ENCODE measurements at places on chromosomes 2 and 18.

GRCh38 chr2:176854878-176855277 lies 357.7 kb upstream of the HNRNPA3 start:
- no peak for DNase-seq

DNA sequence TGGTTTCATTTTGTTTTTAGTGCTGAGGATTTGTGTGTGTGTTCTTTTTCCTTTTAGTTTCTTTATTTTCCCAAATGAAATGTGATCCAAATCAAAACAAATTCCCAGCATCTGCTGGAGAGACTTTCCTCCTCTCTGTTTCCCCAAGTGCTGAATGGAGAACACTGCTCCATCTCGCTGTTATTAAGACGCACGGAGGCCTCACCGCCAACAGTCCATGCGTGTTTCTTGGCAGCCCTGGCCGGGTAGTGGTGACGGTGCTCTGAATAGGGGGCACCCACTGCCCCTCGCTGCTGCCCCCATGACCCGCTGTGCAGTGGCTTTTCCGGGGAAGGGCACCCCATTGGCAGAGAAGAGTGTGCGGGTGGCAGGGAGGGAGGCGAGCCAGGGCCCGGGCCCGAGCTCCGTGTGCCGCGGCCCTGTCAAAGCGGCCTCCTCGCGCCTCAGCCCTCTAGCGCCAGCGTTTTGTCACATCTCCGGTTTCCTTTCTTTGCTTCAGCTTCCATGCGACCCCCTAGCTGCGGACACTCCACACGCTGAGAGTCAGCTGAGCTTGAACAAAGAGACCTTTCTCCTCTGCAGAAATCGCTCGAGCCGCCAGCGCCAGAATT lies 473.7 kb upstream of the SALL3 start:
- no peak for DNase-seq

- no peak for DNase-seq
Measured at GRCh38 chr18:25144820-25145219, 207.1 kb downstream of the ZNF521 start.

- no peak for DNase-seq
Measured at GRCh38 chr2:219637842-219638185, 10.4 kb downstream of the SLC4A3 start.

GRCh38 chr2:226995625-226996041 lies 159.8 kb downstream of the RHBDD1 start:
- no peak for DNase-seq

- no peak for DNase-seq
Measured at GRCh38 chr18:63119647-63120046, 199.9 kb downstream of the BCL2 start.

GRCh38 chr2:181977661-181978350 lies 7.8 kb upstream of the PPP1R1C start:
- DNase-seq: no peak

DNA sequence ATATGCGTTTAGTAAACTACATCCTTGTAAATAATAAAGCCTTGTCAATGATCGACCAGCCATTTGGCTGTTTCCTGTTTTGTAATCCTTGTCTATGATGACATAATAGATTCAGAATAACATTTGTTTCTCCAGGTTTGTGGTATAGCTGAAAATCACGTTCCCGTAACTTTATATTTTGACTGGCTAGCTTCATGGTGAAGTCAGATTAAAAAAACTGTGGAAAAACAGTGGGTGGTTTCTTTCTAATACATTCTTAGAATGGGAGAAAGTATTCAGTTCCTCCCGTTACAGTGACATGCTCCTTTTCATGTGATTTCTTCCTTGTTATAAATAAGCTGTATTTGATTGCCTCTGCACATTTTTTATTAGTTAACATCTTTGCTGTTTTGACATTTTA lies 366.9 kb downstream of the NYAP2 start:
- no peak for DNase-seq

GRCh38 chr2:233479616-233480489 lies 86.7 kb downstream of the USP40 start:
- DNase-seq: no peak

DNA sequence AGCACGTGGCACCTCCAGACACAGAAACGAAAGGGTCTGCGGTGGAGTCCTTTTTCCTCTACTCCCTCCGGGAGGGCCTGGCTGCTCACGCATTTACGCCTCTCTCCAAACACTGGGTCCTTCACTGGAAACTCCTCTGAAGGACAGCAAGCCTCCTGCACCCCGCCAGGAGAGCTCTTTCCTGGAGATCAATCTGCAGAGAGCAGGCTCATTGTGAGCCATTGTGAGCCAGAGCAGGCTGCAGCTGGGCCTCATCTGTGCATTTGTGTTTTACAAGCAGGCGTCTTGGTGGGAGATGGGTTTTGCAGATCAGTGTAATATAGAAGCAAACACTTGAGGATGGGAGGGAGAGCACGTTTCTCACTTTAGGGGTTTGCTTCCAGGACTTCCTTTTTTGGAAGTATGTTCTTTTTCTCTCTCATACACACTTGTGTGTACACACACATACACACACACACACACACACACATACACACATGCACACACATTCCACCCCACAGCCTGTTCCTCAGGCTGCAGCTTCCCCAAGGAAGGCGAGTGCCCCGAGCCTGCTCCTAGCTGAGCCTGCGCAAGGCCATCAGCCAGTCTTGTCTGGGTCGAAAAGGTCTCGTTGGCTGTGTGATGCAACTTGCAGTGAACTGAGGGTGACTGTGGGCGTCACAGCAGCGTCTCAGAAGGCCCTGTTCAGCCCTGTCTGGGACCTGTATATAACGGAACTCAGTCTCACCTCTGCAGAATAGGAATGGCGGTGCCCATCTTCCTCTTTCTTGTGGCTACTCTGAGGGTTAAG lies 163.5 kb downstream of the GLI2 start:
- no peak for DNase-seq

- no peak for DNase-seq
Measured at GRCh38 chr2:61255580-61256437, 93.8 kb downstream of the C2orf74 start.

DNA sequence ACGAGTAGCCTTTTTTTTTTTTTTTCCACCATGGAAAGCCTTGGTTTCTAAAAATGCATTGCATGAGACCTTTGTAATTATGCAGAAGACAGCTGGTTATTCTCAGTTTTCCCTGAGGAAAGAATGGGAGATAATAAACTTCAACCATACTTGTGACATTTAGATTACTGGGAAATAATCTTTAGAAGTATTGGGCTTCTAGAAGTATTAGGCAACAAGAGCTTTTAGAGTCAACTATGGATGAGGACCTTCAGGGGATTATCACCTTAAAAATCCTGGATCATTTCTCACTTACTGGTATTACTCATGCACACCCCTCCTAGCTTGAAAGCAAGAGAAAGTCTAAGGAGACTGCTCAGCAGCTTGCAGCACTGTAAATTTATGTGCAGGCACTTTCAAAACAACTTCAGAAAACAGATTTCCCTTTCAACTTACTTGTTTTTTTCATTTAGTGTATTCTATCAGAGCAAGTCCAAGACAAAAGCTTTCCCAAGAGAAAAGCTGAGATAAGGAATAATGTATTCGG lies 175.9 kb downstream of the NRXN1 start:
- DNase-seq: no peak

DNA sequence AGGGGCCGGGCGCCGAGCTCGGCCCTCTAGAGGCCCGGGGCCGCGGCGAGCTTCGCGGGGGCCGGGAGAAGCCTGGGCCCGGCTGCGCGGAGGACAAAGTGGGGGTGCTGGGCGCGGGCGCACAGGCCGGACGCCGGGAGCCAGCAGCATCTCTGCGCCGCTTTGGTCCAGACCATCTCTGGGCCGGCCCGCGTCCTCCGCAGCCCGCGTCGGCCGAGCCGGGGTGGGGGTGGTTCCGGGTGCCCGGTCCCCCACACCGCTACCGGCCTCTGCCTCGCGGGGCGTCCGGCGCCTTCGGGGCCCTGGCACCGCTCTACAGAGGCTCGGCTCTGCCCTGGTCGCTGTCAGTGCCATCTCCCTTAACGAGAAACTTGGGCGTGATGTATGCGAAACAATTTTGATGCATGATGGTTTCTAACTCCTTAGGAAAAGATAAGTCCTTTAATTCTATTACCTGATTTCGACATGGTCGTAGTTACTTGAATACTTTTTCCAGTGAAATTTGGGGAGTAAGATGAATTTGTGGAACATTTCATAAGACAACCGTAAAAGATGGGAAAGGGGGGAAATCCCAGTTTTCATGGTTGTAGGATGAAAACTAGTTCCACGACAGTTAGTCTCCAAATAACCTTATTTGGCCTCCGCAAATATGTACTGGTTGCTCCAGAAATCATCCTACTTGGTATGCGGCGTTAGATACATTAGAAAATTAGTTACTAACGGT lies 562 bp downstream of the TWSG1 start:
- peak; percentile 17 for DNase-seq

DNA sequence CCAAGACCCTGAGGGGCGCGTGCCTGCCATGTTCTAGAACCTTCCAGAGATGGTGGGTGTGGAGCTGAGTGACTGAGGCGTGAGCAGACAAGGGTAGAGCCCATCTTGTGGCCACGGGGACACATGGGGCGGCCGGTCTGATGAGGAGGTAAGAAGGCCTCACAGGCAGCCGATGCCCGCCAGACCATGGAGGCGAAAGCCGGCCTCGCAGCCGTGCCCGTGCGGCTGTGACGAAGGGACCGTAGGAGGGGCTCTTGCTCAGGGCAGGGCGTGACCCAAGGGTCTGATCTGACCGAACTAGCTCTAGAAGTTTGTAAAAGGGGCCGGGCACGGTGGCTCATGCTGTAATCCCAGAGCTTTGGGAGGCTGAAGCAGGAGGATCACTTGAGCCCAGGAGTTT lies 19.6 kb downstream of the D2HGDH start:
- DNase-seq: no peak

DNA sequence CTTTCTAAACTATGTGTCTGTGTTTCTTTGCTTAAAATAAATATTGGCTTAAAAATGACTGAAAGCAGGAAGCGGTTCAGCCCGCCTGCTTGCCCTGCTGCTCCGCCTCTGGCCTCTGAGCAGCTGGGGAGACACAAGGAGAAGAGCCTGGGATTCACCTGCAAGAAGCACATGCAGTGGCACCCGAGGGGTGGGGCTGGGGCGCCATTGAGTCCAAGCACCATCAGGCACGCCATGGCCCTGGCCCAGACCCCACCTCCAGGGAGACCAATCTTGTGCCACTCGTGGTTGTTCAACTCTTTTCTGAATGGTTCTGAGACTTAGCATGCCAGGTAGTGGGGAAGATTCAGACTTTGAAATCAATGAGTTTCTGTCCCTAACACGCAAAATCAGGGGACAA lies 495.5 kb upstream of the MYT1L start:
- DNase-seq: no peak

- DNase-seq: no peak
Measured at GRCh38 chr2:185128996-185129395, 530.7 kb downstream of the ZNF804A start.

DNA sequence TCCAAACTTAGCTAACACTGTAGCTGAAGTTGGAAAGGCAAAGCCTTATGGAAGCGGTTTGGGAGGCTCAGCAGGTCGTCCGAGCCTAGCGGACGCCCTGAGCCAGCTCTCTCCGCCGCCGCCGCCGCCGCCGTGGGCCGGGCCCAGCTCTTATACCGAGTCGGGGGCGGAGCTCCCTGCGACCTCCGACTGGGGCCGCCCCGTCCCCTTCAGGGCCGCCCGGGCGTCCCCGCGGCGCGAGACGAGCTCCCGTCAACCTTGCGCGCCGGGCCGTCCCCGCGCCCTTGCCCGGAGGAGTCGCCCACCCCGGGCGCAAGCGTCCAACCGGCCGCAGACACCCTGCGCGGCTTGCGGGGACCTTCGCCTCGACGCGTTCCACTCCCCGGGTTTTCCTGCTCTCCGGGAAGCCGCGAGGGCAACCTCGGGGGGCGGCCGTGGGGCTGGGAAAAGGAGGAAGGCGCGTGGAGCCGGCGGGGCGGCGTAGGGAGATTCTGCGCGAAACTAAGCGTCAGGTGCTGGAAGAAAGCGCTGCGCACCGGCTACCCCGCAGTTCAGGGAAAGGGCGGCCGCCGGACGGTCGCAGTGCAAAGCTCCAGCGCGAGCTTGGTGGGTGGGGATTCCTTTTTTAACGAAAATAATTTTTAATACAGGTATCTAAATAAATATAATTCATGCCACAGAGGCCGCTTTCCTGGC lies at the start of gene SLC40A1:
TSS of gene SLC40A1 (minus strand) at position 129 of the 696 bp plus-strand sequence. CDS start 326 bp downstream, outside the sequence.
- peak; percentile 64 for DNase-seq

All from activated effector memory CD4-positive, alpha-beta T cell treated with Interleukin-2 at 50 U/mL for 16 hours (primary cell).